CD4-positive, alpha-beta T cell (primary cell): ENCODE measurements at places on chromosomes 7 and 10. TPM values are rescaled to one million over a fixed set of nuclear protein-coding genes. Genes with fewer than 3 reads are reported as not detected.

The MAGI2 gene
- total RNA-seq = not detected

The CDHR3 gene
- total RNA-seq = 10.3 TPM

The SH2B2 gene
- total RNA-seq = 0.95 TPM

The ELMO1 gene
- total RNA-seq = 120 TPM

The PIP gene
- total RNA-seq = not detected

The SLC26A5 gene
- total RNA-seq = not detected

DNA sequence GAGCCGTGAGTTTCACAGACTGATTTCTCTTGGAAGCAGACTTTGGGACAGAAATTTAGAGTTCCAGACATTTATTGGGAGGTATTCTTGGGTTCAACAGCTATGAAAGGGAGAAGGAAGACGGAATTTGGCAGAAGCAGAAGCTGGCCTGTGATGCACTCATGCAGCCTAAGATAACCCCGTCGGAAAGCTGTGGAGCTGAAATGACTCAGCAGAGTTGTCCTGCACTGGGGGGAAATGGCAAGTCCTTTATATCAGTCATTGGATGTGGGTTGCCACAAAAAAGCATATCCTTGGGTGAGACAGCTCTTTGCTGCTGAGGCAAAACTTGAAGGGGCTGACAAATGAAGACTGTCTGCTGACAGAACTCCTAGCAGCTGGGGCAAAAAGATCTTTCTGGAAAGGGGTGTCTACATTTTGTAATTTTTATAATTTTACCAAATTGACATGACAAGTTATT lies 11.5 kb upstream of the MICU1 start:
- DNase-seq = peak; percentile 43

- no peak for DNase-seq
Observed at GRCh38 chr7:7820409-7820808, 102.0 kb upstream of the RPA3 start.

- no peak for DNase-seq
Observed at GRCh38 chr10:74058071-74058470, 60.2 kb downstream of the VCL start.

- no peak for DNase-seq
Observed at GRCh38 chr10:133012573-133013359, 70.4 kb upstream of the CFAP46 start.

DNA sequence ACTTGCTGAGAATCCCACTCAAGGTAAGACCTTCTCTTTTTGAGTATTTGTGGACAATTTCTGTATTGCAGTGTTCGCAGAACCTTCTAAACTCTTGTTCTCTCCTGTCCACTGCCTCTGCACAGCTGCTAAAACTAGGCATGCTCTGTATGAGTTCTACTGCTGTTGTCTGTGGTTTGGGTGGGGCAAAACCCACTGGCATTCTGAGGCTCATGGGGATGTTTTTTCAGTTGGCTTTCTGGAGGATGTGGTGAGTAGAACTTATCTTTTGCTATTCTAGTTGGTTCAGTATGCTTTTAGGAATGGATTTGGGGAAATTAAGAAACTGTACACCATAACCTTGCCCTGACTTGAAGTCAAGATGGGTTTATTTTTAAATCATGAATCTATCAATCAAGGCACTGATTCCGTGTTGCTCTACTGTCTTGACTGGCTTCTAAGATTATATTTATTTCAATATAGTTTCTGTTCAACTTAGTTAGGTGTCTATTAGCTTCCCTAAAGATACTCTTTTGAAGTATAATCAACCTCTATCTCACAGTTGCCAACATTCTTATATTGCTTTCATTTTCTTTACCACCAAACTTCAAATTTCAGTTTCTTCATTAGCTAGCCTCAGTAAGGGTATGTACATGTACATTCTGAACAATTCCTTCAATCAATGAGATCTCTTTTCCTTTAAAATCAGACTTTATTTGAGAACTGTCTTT lies 25.0 kb upstream of the C1GALT1 start:
- DNase-seq = peak; percentile 37

GRCh38 chr10:106955133-106955532 lies 209.4 kb downstream of the SORCS1 start:
- no peak for DNase-seq

DNA sequence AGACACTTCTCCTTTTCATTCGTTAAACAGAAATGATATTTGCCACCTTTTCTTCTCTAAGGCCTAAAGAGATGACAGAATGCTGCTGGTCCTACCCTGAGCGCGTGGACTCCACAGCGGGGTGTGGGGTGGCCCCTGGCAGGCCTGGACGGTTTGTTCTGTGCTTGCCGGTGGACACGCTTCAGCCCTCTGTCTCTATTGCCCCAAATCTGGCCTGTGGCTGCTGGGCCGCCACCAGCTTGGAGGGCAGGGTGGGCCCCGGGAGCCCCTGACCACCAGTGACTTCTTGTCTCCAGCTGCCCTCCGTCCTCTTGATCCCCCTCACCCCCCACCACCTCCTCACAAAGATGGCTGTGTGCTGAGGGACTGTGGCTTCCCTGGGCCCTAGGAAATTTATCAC lies 5.7 kb downstream of the CHST3 start:
- DNase-seq = no peak

DNA sequence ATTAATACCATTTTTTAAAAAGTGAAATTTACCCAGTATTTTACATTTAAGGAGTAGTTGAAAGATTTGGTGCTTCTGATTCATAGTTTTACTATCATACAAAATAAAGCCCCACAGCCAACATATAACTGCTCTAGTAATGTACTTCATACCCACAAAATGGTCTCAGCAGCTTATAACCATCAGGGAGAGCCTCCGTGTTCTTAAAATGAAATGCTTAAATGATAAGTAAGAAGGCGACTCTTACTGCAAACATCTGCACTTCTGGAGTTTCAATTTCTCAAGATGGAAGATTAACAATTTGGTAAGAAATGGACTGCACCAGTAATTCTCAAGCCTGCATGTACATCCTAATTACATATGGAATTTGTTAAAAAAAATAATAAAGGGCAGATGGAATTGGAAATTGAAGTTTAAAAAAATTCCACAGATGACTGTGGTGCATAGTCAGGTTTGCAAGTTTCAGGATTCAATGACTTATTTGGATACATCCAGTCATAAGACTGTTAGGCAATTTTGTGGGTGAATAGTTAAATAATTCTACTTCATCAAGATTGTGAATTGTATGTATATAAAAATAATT lies 461.0 kb downstream of the KIF20B start:
- DNase-seq = no peak

DNA sequence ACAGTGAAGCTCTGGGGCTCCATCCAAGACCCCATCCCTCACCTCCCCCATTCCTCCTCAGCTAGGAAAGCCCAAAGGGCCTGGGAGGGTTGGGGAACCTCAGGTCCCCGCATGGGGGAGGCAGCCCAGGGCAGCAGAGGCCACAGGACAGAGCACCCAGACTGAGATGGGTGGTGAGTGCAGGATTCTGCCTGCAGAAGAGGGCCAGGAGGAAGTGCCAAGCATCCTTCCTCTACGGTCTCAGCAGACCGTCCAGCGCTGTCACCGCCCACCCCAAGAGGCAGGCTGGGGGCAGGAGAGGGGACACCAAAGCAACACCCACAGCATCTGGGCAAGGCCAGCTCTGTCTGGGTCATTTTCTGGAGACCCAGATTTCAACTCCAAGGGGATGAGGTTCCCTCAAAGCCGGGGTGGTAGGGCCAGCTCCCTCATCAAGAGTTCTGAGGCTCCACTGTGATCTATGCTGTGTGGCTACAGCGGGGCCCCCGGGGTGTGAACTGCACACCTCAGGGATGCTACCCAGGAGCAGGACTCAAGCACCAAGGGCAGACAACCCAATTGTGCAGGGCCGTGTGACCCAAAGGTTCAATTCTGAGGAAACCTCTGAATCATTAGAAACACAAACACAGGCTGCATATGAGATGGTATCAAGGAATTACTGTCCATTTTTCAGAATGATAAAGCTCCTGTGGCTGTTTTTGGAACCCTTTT lies 46.8 kb downstream of the CAMK2B start:
- DNase-seq = no peak

DNA sequence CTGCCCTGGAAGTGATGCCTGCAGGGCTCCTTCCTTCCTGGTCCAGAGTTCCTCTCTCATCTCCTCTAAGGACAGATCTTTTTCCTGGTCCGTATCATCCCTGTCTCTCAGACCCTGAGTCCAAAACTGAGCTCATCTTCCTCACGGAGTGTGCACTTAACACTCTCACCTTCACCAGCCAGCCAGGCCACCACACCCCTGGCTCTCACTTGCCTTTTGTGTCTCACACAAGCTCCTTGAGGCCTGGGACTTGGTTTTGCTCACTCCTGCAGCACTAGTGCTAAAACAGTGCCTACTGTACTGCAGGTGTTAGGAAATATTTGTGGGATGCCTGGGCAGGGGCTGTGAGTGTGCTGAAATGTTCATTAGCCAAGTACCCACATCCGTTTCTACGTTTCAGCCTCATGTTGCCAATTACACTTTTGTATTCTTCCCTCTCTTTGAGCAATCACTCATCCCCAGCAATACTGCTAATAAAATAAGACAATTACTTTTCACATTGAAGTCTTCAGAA lies 21.4 kb upstream of the PARP12 start:
- DNase-seq = no peak
